ENCODE measurements at places on chromosomes 16 and 17.

DNA sequence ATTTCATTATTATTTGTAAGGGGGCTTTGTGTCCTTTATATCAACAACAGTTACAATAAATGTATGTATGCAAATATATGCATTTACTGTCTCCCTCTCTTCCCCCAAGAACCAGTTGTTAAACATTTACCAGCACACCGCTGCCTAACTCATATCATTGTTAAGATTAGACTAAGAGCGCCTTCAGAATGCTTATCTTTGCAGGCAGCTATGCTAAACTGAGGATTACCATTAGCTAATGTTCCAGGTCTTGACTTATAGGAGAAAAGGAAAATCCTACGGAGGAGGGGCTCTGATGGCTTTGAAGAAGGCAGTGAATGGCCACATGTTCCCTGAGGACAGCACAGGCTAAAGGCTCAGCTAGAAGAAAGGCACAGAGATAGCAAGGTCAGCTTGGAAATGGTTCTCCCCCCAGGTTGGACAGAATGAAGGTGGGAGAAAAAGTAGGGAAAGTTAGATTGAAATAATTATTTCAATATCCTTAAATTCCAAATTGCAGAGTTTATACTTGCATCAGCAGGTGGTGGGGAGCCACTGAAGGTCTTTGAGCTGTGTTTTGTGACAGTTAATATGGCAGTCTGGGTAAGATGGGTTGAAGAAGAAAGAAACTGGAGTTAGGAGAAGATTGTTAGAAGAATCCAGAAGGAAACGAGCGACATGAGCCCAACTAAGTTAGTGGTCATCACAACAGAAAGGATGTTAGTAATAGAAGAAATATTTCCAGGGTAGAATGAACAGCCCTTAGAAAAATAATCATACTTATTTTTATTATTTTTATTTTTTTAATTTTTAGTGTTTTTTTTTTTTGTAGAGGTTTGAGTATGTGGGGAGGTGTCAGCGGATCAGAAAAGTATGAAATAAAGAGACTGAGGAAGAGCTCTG, 87.0 kb upstream of the MAF start:
- DNase-seq: no peak

- DNase-seq: no peak
These were observed 105.0 kb downstream of the ABCC6 start for GRCh38 chr16:16118337-16118736.

- no peak for DNase-seq
These were observed 64.2 kb downstream of the SLC39A11 start for GRCh38 chr17:73028299-73028755.

DNA sequence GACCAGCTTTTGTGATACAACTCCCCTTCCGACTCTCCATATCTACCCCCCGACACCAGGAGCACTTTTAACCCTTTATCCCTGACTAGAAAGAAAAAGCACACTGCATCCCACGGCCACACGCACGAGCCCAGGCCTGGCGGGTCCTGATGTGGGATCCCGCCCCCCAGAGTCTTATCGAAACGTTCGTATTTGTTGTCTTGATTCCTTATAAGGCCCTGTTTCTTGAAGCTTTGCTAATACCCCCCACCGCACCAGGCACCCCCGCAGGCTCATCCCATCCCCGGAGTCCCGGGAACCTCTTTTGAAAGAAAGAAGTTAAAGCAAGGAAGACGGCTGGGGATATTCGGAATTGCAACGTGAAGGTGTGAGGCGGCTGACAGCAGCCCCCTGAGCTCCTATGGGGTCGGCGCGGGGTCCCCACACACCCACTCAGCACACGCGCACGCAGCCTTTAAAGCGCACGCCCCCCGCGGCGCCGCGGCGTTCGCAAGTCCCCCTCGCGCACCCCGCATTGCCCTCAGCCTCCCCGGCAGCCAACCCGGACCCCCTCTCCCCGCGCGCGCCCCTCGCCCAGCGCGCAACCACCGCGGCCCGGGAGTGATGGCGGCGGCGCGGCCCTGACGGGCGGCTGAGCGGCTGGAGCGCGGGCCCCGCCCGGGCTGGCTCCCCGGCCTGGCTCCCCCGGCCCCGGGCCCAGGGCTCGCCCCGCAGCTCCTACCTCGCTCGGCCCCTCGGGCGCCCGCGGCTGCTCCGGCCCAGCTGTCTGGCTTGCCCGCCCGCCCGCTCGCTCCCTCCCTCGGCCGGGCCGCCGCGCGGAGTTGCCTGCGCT, 448 bp downstream of the STAT5B start:
- DNase-seq: peak; percentile 58

- no peak for DNase-seq
These were observed 40.2 kb upstream of the MAF start for GRCh38 chr16:79640513-79641360.

GRCh38 chr17:57762452-57763395, 17.6 kb upstream of the CCDC182 start:
- no peak for DNase-seq

- no peak for DNase-seq
These were observed 12.9 kb downstream of the TRIM37 start for GRCh38 chr17:59093702-59094231.

DNA sequence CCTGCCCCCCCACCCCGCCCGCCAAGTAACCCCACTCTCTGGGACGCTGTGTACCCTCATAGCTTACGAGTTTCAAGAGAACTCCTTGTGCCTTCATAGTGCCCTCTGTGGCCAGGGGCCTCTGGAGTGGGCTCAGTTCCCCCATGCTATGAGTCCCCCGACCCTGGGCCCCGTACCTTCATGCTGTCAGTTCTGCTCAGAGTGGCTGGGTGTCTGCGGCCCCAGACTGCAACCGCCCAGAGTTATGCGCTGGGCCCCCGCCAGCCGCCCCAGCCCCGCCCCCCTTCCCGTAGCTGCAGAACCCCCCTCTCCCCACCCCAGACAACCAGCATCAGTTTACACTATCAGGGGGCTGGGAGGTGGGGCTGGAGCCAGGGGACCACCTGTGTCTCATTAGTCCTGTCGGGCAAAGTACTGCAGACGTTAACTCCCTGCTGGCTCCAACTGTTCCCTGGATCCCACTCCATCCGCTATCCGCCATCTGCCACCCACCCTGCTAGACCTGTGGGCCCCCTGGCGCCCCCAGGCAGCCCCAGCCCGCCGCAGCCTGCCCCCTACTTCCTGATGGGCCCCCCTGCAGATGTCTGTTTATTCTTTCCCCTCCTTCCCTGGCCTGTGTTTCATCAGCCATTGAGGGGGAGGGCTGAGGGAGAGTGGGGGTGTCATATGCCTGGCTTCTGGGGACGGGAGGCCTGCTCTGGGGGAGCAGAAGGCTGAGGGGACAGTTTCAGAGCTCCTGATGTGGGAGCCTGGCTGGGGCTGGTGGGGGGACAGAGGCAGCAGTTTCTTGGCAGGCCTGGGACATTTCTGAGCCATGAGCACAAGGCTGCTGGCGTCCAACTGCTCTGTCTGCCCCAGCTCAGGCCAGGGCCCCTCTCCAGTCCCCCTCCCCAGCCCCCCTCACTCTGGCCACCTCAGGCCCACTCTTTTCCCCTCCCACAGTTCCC, at the start of gene MFAP4:
Gene MFAP4, minus strand, starts transcription at position 217 of the 947 bp plus-strand sequence. Its CDS starts 35 bp downstream, at position 182.
- DNase-seq: no peak

DNA sequence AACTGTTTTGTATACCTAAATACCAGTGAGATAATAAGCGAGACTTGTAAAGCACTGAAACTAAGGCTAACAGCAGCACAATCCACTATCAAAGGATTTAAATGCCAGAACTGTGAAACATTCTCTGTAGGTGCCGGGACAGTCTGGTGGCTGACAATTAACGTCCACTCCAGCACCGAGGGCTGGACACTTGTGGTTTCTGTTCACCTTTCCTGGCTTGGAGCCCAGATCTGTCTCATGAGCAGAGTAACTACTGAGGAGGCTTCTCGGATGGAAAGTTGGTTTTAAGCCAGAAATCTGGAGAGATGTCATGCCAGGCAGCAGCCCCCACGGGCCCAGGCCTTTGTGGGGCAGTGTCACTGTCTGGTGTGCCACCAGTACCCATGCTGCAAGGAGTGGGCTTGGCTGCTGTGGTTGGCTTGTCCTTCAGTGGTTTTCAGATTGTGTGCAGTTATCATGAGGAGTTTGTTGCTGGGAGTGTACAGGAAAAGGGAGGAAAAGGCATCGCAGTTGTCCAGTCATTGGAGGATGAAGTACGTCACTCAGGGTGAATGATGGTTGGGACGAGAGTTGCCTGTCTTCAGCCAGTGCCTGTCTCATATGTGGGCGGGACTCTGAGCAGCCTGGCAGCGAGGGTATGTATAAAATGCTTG, 35.5 kb downstream of the UBN1 start:
- no peak for DNase-seq

DNA sequence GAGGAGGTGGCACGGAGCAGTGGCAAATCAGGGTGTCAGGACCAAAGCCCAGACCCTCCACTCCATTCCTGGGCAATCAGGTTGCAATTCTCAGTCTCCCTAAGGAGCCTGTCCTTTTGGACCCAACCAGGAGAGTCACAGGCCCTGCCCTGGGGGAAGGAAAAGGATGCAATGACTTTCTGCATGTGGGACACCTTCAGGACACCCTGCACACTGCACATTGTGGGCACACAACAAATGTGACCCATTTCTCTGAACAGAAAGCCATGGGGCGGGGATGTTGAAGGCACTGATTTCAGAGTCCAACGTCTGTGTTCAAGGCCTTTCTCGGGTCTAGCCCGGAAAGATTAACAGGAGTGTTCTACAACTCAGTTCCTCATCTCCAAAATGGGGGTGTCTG, 286.2 kb upstream of the FOXF1 start:
- DNase-seq: no peak

- DNase-seq: no peak
These were observed 8.9 kb downstream of the ALOX15 start for GRCh38 chr17:4632581-4632920.

DNA sequence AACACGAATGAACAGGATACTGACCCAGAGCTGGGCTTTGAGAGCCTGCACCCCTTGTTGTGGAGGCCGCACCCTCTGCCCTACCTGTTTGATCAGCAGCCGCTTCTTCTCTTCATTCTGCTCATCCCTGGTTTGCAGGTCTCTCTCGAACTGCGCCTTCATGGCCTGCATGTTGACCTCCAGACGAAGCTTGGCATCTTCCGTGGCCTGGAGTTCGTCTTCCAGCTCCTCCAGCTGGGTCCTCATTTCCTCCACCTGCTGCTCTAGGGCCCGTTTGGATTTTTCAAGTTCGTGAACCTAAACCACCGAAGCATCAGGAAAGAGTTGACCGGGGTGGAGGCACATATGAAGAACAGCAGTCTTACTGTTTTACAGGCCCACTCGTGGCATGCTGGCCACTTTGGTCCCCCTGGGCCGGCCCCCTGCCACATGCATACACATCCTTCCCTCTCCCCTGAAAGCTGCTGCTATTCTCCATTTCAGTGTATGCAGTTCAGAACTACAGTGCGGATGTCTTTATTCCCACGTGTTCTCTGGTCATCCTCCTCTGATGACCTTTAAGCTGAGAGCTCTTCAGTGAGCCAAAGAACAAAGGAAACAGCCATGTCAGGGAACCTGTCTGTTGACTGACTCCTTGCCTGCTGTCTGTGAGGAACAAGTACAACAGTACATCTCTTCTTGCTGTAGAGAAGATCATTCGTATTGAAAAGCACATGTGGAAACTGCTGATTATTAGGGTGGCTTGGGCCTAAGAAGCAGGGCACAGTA, 54.8 kb downstream of the NDEL1 start:
- DNase-seq: no peak

DNA sequence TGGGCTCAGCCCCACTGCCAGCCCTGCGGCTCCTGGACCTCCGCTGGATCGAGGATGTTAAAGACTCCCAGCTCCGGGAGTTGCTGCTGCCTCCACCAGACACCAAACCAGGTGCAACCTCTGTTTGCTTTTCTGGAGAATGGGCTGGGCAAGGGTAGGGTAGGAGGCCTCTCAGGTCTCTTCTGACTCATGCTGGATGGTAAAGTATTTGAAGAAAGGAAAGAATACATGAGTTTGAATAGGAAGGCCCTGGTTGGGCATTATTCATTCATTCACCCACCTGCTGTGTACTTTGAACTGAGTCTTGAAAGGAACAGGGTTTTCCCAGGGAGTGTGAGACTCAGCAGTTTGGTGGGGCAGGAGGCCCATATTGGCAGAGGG, 6.5 kb upstream of the ORAI3 start:
- DNase-seq: no peak

All from upper lobe of left lung (tissue), 6 donors.